Substantia nigra (tissue), 51 donors: ENCODE measurements at places on chromosomes 5 and 9.

GRCh38 chr5:135365281-135365680 is 33.8 kb downstream of the MACROH2A1 start:
- DNase-seq: no peak

GRCh38 chr5:158857371-158857770 is 242.3 kb downstream of the EBF1 start:
- no peak for DNase-seq

GRCh38 chr9:129806061-129806460 is 3.1 kb downstream of the TOR1B start:
- no peak for DNase-seq

GRCh38 chr5:139900546-139901250 is 105.1 kb downstream of the PSD2 start:
- no peak for DNase-seq

DNA sequence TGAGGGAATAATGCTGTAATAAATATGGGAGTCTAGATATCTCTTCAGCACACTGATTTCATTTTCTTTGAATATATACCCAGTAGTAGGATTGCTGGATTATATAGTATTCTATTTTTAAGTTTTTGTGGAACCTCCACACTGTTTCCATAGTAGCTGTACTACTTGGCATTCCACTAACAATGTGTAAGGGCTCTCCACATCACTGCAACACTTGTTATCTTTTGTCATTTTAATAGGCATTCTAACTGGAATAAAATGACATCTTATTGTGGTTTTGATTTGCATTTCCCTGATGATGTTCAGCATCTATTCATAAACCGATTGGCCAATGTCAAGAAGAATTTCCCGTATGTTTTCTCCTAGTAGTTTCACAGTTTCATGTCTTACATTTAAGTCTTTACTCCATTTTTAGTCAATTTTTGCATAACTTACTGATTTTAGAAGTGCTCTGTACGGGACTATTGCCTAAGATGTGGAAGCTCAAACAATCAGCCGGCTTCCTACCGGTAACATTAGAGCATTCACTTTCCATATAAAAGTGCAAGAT is 1078.8 kb downstream of the TAF11L14 start:
- DNase-seq: no peak

- DNase-seq: peak; percentile 15
Observed at GRCh38 chr5:36689225-36689624, 82.8 kb downstream of the SLC1A3 start.

DNA sequence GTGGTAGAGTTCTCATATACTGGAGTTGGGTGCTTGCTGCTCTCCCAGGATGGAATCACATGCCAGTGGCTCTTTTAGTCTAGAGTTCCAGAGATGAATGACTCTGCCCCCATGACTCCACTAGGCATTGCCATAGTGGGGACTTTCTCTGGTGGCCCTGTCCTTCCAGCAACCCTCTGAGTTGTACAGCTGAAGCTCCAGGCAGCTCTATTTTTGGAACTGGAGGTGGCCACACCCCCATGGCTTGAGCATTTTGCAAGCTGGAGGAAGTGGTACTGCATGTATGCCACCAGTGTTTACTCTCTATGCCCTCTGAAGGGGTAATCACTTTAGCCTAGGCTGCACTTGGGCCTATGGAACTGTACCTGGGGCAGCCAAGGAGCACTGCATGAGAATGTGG is 112.6 kb downstream of the RANBP17 start:
- no peak for DNase-seq

DNA sequence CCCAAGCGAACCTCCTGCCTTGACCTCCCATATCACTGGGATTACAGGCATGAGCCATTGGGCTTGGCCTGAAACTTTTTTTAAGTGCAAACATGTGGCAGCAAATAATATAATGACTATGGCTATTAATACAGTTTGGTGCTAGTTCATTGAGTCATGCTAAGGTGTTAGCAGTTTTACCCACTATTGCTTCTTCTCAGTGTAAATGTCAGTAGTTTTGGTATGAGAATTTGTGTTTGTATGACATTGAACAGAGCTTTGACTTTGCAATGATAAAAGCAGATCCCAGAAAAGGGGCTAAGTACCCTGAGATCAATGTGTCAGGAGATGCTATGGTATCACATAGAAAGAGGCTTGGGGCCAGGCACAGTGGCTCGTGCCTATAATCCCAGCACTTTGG is 67.2 kb downstream of the WDR41 start:
- DNase-seq: no peak

GRCh38 chr5:72407541-72407940 is 87.4 kb downstream of the PTCD2 start:
- DNase-seq: no peak

GRCh38 chr5:135721548-135722090 is 112.8 kb upstream of the SLC25A48 start:
- DNase-seq: no peak

DNA sequence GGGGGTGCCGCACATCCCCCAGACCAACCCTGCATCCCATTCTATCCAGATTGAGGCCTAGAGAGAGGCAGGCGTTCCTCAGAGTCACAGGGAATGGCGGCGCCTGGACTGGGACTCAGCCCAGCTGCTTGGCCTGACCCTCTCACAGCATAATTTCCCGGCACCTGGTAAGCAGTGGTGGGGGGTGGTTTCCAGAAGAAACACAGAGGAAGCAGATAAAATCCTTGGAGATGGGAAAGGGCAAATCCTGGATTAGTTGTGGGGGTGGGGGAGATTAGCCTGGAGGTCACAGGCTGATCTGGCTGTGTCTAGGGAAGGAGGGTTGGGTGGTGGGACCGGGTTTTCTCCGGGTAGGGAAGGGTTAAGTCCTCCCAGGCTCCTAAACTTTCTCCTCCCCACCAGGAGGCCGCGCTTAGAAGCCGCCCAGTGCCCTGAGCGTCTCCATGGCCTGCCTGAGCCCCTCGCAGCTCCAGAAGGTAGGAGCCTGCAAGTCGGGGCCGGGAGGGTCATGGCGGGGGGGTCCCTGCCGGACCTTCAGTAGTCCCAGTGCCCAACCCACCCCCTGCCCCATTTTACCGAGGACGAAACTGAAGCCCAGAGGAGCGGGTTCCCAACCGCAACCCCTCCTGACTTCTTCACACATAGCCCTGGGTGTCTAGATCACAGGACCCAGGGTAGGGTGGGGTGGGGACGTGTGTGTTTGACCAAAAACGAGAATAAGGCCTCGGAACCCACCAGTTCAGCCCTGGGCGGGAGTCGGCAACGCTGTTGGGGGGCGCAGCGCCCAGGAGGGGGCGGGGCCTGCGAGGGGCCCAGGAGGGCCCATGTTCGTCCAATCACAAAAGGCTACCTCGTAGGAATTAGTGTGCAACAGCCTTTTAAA is 1.3 kb downstream of the PHYHD1 start:
- DNase-seq: no peak

DNA sequence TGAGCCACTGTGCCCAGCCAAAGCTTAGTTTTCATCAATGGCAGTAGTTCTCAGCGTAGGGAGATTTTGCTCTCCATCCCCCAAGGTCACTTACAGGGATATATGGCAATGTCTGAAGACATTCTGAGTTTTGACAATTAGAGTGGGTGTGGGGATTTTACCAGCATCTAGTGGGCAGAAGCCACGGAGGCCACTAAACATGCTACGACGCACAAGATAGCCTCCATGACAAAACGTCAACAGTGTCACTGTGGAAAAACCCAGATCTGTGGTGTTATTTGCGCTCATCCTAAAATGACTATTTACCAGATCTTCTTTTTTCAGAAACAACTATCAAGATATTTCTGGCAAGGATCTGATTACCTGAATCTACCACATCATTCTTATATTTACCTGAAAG is 68.2 kb downstream of the CDC14B start:
- no peak for DNase-seq

DNA sequence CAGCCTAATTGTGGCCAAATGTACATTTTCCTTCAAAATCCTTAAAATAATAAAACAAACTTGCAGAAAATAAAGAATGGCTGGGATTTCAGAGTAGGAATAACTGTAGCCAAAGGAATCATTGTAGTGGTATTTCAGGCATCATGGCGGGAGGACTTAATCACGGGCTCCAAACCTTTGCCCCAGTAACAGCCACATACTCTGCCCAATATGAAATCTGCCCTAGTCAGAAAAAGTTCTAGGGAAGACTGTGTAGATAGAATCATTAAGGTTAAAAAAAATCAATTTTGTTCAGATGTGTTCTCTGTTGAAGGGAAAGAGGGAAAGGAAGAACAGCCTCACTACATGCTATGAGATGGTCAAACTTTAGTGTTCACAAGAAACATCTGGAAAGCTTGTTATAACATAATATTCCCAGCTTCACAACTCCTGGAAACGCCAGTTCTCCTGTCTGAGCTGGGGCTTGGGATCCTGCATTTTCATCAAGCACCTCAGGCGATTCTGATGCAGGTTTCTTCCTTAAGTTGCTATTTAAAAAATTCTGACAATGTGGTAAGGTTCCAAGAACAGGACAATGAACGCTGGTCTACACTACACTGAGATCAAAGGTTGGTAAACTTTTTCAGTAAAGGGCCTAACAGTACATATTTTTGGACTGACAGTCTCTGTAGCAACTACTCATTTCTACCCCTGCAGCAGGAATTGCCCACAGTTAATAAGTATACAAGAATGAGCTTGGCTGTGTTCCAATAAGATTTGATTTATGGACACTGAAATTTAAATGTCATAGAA is 87.9 kb downstream of the CEMIP2 start:
- no peak for DNase-seq

- no peak for DNase-seq
Observed at GRCh38 chr5:158877706-158878105, 222.0 kb downstream of the EBF1 start.

DNA sequence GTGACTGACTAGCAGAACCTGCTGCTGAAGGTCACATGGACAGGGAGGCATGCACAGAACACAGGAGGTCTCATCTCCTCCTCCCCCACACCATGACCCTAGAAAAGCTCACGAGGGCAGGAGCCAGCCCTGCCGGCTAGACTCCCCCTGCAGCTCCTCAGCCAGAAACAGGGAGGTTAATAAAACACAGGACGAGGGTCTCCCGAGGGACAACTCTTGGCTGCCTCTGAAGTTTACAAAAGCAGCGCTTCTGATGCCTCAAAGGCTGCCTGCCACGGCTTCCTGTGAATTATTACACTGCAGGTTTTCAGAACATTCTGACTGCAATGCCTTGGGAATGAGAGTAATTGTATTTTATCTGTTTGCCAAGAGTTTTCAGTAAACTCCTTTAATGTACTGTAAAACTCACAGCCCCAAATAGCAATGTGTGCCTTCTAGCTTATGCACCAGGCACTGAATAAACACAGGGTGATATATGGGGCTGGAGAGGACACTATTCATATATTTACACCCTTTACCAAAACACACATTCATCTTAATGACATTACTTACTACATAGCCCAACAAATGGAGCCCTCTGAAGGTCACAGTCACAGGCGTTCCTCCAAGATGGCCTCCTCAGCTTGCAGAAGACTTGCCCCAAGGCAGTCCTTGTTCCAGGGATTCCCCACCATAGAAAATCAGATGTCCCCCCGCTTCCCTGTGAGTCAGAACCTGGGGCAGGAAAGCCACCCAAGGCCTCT is 83.7 kb downstream of the C5orf15 start:
- DNase-seq: no peak

- DNase-seq: peak; percentile 31
Observed at GRCh38 chr5:131224387-131225201, 39.3 kb upstream of the CDC42SE2 start.

- DNase-seq: no peak
Observed at GRCh38 chr5:116423141-116423540, 151.5 kb downstream of the SEMA6A start.

- DNase-seq: peak; percentile 8
Observed at GRCh38 chr5:125348936-125349831, 602.7 kb upstream of the ZNF608 start.

DNA sequence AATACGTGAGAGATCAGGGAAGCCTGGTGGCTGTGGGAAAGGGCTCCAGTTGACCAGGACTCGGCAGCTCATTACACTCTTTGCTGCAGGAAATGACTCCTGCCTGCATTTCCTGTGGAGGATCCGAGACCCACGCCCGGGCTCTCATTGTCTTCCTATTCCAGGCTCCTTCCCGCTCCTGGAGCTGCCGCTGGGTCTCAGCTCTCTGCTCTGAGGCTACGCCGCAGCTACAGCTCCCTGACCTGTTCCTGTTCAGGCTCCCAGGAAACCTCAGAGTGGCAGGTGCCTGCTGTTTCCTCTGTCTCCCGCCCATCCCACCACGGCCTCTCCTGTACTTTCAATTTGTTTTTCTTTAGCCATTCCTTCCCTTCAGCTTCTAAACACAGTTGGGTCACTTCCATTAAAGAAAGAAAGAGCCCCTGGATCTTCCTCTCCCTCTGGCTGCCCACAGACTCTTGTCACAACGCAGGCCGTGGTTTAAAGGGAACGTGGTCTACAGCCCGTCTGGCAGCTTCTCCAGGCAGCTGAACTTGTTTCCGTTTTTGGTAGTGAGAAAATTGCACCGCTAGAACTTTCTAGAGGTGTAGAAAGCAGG is 71.5 kb downstream of the IL6ST start:
- DNase-seq: peak; percentile 14

DNA sequence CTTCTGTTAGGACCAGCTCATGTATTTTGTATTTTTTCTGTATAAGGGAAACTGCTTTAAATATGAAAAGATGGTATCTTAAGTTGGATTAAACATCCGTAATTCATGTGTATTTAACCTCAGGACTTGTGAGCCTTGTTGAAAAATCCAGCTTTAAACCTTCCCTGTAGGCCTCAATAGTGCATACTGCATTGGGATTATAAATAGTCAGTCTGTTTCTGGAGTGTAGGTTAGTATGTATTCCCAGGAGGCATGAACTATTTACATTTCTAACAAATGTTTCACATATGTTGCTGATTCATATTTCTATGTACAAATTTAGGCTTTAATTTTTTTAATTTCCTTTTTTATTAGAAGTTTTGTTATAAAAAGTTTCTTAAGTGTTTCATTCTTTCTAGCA is 137.9 kb upstream of the GRHPR start:
- DNase-seq: no peak

DNA sequence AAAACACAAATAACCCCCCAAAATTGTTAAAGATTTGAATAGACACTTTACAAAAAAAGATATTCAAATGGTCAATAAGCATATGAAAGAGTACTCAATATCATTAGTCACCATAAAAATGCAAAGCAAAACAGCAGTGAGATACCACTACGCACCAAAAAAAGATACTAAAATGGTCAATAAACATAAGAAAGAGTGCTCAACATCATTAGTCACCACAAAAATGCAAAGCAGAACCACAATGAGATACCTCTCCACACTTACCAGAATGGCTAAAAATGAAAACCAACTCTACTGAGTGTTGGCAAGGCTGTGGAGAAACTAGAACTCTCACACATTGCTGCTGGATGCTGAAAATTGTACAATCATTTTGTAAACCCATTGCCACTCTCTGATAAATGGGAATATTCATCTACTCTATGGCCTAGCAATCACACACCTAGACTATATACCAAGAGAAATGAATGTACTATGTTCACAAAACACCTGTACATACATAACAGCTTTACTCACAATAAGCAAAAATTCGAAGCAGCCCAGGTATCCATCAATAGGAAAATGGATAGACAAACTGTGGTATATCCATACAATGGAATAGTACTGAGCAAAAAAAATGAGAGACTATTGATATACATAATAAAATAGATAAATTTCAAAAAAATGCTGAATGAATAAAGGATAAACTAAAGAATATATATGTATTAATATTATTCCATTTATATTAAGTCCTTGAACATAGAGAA is 205.0 kb upstream of the DAPK1 start:
- DNase-seq: no peak
